NCI-H510A treated with DMSO at 0.1 percent for 48 hours (cell line): ENCODE measurements at places on chromosomes 3 and 15.
A peak's percentile ranks its signal among the peaks of the same experiment; 100 is the strongest.

- DNase-seq = no peak
Observed at GRCh38 chr3:63921741-63922482, 9.7 kb upstream of the SCAANT1 start.

DNA sequence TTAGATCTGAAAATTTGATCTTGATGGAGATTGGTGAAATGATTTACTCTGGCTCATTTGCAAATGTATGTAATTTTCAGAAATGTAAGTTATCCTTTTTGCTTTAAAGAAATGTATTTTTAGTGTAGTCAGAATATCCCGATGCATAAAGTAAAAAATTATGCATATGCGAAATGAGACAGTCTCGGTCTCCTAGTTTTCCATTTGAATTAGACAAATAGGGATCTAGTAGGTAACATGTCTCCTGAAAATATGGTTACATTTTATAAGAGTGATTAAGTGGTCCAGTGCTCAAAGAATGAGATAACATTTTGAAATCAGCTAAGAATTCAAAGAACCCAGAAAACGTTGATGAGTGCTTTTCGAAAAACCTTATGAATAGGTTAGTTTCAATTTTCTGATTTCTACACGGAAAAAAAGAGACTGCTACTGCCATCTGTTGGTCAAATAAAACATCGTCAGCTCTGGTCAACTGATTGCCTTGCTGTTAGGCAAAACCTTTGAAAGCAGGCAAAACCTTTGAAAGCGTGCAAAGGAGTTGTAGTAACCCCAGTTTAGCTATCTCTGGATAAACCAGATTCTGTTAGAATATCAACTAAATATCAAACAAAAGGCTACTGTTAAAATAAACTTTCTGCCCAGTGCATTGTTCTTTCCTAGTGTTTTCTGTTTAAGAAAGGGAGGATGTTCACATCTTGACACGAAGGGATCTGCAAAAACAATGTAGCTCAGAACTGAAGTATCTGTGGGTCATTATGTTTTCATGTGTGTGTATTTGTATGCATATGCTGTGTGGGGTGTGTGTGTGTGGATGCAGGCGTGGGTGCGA, 59.3 kb upstream of the CHMP2B start:
- peak; percentile 21 for DNase-seq

GRCh38 chr3:106635271-106635670, 742.0 kb upstream of the CCDC54 start:
- DNase-seq = no peak

- DNase-seq = no peak
Observed at GRCh38 chr3:191373327-191373726, 43.0 kb upstream of the UTS2B start.

DNA sequence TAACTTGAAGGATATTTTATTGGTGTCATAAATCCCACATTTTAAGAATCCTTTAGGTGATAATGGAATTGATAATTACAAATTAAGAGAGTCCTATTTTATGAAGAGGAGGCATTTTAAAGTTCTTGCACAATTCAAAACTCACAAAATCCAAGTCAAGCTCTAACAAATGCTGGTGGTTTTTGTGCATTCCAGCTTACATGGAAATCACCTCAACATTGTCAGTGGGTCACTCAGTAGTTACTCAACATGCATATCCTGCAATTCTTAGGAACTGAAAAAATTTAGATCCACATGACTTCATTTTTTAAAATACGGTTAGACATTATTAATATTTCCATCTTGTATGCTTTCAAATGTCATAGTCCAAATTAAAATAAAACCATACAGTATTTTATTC, 487.2 kb downstream of the CNTN3 start:
- no peak for DNase-seq

GRCh38 chr3:106088304-106088703, 219.5 kb upstream of the CBLB start:
- DNase-seq = no peak

- DNase-seq = no peak
Observed at GRCh38 chr15:42217568-42217967, 9.5 kb upstream of the VPS39 start.

GRCh38 chr15:74763416-74763815, 14.8 kb downstream of the CYP1A2 start:
- DNase-seq = peak; percentile 43

DNA sequence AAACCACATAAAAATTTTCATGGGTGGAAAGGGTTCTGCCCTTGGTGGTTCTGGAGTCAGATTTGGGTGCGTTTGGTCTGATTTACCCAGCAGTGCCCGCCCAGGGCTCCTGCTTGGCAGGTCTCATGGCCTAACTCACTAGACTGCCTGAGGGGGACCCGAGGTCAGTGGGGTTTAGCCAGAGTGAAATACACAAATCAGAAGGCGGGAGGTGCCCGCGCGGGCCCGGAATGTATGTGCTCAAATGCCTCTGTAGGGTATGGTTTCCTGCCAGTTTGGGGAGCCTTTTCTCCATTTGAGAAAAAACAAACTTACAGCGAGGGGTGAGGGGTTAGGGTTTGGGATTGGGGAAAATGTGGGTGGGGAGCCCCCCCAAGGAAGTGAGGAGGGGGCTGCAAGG, 70.9 kb upstream of the POLG start:
- no peak for DNase-seq
